Body of pancreas (tissue), 4 donors: ENCODE measurements at places on chromosomes 2 and 18. TPM values are rescaled to one million over a fixed set of nuclear protein-coding genes. Genes with fewer than 3 reads are reported as not detected.

Gene ZNF892
- total RNA-seq = 3.6 TPM

Gene TOGARAM2
- total RNA-seq = not detected

Gene CREG2
- not detected for total RNA-seq

Gene BCL2L11
- 10.9 TPM for total RNA-seq

- DNase-seq = no peak
These were observed 157.0 kb upstream of the RND3 start for GRCh38 chr2:150644298-150645067.

DNA sequence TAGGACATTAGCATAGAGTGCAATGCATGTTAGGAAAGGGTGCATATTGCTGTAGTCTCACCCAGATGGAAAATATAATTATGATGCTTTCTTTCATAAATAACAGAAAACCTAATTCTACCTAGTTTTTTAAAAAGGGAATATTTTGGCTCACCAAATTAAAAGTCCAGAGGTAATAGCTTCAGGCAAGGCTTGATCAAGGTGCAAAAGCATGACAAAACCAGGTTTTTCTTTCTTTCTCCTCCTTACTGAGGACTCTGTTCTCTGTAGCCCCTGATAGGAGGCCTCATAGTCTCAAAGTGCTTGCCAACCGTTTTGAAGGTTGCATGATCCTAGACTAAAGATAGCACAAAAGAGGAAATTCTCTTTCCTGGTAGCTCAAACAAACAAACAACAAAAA, 349.9 kb downstream of the CTNNA2 start:
- DNase-seq = no peak

DNA sequence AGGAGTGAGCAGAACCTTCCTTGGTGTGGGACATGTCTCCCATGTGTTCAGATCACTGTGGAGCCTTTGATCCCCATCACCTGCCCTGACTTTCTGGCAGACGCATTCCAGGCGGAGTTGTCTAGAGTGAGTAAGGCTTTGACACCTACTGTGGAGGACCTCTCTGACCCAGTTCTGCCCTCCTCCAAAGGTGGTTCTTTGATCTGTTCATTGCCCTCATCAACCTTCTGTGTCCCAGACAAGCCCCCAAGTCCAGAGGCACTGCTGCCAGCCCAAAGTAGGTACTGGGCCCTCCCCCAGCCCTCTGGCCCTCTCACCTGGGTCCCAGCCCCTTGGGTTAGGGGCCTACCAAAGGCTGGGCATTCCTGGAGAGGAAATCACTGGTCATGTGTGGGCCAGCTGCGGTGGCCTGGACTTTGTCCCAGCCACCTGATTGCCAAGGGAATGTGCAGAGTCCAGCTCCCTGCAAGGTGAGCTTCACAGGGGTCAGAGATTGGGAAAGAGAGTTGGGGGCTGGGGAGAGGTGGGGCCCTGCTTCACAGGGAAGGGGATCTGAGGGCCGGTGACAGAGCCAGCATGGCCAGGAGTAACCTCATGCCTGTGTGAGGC, 12.1 kb upstream of the FAHD2A start:
- DNase-seq = peak; percentile 38
